ENCODE measurements at places on chromosomes 16 and 17. TPM values are rescaled to one million over a fixed set of nuclear protein-coding genes. Genes with fewer than 3 reads are reported as not detected.

- DNase-seq: no peak
Measured at GRCh38 chr17:10063730-10064241, 134.6 kb downstream of the GAS7 start.

- no peak for DNase-seq
Measured at GRCh38 chr16:26316683-26317464, 625.1 kb downstream of the HS3ST4 start.

KCNAB3 gene
- 7.9 TPM for total RNA-seq

ASGR1 gene
- 2.6 TPM for total RNA-seq

- no peak for DNase-seq
Measured at GRCh38 chr16:78902321-78902720, 698.2 kb downstream of the MAF start.
